Stimulated activated CD4-positive, alpha-beta T cell treated with anti-CD3 and anti-CD28 coated beads, Interleukin-2, amount 100 ng/mL, for 24 hours (primary cell): ENCODE measurements at places on chromosomes 5 and 9.

GRCh38 chr9:133505186-133505830, 19.5 kb downstream of the MYMK start:
- DNase-seq: no peak

- DNase-seq: no peak
These were observed 125.5 kb downstream of the DIRAS2 start for GRCh38 chr9:90517103-90517502.

- no peak for DNase-seq
These were observed 261.7 kb downstream of the MAT2B start for GRCh38 chr5:163766936-163767670.

DNA sequence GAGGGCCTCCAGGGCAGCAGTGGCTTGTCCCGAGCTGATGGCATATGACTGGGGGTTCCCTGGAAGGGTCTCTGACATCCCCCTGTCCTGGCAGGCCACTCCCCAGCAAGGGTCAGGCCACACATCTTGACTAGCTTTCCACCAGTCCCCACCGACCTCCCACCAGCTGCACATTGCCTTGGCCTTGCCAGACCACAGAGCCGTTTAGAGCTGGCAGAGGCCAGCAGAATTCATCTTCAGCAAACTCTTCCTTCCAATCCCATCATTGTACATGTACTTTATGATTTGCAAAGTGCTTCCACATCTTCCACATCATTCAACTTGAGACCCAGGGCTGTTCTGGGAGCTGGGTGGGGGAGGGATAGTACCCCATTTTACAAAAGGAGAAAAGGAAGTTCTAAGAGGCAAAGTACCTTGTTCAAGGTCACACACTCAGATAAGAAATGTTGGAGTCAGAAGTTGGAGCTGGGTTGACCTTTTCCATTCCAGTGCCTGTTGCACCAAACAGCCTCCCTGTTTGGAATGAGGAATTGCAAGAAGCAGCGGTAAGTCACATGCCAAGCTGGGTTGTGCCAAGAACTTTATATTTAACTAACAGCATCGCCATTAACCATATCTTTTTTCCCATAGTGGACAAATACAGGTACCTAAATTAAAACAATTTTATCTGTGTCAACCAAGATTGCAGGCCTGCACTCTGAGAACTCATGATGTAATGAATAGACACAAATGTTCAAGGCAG, 25.8 kb upstream of the COL15A1 start:
- DNase-seq: no peak

DNA sequence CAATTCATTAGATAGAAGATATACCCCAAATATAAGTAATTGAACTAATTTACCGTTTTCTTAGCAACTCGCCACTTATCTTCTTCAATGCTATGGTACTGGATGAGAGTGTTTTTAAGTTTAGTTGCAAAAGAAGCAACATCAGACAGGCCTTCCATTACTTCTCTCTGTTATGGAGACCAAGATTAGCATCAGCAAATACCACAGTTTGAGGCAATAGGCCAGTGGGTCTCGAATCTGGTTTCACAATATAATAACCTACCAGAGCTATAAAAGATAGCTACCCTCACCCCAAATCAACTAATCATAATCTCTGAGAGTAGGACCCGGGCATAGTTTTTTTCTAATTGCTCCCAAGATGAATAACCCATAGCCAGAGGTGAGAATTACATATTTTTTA, 5.1 kb downstream of the STARD4 start:
- no peak for DNase-seq

DNA sequence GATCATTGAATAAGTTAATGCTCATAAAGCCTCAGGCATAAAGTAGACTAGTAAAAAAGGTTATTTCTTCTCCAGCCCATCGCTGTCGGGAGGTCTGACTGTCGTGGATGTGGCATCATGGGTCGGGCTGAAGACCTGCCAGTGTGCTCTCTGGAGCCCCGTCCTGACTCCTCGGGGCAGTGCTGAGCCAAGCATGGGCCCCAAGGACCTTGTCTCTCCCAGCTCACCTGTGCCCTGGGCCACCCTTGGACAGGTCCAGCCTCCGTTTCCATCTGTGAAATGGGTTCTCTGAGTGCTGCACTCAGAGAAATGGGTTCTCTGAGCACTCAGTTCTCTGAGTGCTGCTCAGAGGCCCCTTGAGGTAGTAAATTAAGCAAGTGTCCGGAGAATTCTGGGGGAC, 269.0 kb downstream of the GADD45G start:
- no peak for DNase-seq

DNA sequence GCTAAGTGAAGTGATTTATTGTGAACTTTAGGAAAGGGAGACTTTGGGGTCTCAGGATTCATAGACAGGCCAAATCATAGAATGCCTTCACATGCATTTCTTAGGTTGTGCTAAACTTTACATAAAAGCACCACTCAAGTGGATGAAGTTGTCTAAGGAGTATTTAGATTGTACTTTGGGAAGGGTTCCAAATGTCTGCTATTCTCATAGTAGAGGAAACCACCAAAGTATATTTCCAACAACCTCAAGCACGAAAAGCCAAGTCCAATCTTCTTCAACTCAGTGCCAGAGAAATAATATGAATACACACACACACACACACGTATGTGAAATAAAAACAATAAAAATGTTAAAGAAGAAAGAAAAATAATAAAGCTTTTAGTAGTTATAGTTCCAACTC, 41.8 kb downstream of the ENC1 start:
- DNase-seq: no peak

DNA sequence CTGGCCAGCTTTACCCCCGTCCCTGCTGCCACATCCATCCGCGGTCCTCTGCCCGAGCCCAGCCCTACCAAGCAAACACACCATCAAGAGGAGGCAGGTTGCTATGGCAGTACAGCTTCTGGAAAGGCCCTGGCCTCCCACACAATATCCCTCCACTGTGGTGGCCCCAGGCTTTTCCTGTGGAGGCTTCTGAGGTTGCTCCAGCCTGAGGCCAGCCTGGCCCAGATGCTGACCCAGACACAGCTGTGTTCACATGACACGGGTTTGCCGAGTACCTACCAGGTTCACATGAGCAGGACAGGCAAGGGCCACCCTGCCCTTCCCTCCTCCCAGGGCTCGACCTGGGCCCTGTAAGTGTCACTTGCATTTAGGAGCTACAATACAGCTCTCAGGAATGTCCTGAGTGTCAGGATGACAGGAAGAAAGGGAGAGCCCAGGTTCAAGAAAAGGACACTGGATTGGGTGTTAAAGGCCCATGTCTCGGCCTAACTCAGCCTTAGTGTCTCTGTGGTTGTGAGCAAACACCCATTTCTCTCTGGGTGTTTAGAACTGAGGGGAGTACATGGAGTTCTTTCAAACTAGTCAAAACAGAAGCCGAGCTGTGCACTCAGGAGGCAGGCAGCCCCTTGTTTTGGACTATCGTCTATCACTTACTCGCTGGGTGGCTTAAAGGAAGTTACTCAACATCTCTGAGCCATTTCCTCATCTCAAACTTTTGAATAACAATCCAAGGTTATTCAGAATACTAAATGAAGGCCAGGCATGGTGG, 40.2 kb downstream of the NAIF1 start:
- peak; percentile 58 for DNase-seq

GRCh38 chr5:67537439-67538148, 341.0 kb upstream of the CD180 start:
- DNase-seq: no peak

- DNase-seq: no peak
These were observed 1359.1 kb upstream of the CDH9 start for GRCh38 chr5:28397502-28397941.

GRCh38 chr5:75965292-75965691, 117.9 kb upstream of the SV2C start:
- DNase-seq: no peak

GRCh38 chr5:149409268-149409948, 30.3 kb upstream of the IL17B start:
- no peak for DNase-seq

GRCh38 chr5:167899490-167900070, 391.9 kb upstream of the WWC1 start:
- no peak for DNase-seq

DNA sequence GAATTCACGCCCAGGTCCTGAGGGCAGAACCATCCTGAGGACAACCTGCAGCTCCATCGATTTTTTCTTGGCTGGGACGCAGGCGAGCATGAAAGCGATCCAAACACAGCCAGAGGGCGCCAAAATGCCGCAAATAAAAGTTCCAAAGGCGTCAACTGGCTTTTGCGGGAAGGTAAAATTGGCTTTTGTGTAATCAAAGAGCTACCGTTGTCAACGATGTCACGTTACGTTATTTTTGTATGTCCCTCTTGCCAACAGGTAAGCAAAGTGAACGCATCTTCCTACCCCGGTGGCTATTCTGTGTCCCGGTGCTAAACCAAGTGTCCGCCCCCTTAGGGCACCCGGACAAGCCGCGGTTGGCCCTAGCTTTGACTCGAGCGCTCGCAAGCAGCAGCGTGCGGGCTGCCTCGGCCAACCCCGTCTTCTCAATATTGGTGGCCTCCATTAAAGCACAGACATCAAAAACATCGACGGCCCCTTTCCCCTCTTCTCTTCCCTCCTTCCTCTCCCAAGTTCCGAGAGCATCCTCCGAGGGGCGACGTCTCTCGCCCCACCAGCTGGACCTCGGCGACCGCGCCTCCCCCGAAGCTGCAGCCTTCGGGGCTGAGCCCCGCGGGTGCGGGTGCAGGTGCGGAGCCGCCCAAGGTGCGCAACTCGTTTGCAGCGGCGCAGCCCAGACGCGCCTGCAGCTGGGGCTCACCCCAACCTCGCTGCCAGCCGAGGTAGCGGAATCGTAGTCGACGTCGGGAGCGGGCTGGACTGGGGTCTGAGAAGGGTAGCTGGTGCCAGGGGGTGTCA, 1.1 kb upstream of the BASP1 start:
- peak; percentile 69 for DNase-seq

DNA sequence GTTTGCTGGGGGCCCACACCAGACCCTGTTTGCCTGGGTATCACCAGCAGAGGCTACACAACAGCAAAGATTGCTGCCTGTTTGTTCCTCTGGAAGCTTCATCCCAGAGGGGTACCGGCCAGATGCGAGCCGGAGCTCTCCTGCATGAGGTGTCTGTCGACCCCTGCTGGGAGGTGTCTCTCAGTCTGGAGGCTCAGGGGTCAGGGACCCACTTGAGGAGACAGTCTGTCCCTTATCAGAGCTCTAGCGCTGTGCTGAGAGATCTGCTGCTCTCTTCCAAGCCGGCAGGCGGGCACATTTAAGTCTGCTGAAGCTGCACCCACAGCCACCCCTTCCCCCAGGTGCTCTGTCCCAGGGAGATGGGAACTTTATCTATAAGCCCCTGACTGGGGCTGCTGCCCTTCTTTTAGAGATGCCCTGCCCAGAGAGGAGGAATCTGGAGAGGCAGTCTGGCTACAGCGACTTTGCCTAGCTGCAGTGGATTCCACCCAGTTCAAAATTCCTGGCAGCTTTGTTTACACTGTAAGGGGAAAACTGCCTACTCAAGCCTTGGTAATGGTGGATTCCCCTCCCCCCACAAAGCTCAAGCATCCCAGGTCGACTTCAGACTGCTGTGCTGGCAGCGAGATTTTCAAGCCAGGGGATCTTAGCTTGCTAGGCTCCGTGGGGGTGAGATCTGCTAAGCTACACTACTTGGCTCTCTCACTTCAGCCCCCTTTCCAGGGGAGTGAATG, 206.0 kb upstream of the TLX3 start:
- no peak for DNase-seq

- no peak for DNase-seq
These were observed 73.3 kb upstream of the PCSK1 start for GRCh38 chr5:96506376-96506775.

- no peak for DNase-seq
These were observed 407.7 kb downstream of the PDE4D start for GRCh38 chr5:59485629-59486439.

- DNase-seq: no peak
These were observed 61.3 kb upstream of the SPINK5 start for GRCh38 chr5:148002451-148002850.

DNA sequence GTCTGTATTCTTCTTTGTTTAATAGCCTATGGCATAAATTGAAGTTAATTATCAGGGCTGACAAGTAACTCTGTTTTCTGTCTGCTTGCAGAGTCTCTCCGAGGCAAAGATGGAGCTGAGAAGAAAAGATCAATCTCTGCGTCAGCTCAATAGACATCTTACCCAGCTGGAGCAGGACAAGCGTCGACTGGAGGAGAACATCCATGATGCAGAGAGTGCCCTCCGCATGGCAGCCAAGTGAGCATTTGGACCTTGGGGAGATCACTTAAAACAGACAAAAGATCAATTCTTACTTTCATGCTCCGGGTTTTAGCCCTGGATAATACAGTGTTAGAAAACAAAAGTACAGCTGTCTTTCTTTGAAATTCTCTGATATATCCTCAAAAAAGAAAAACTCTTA, 293.8 kb downstream of the CCDC171 start:
- DNase-seq: no peak

DNA sequence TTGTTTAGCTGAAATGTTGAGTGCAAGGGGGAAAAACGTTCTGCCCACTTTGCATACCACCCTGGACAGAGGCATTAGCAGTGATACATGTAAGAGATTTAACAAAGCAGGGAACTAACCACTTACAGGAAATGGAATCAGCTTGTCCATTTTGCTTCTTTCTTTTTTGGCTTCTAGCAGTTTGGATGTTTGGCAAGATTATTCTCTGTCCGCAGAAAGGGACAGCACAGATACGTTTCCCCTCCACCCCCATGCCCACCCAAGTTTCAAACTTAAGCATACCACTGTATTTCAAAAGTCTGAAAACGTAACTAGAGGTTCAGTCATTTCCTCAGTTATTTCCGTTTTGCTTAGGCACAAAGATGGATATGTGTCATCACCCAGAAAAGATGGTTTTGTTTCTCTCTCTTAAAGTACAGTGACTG, 118.4 kb downstream of the GDNF start:
- peak; percentile 15 for DNase-seq
